ENCODE measurements at places on chromosomes 3 and 15.

DNA sequence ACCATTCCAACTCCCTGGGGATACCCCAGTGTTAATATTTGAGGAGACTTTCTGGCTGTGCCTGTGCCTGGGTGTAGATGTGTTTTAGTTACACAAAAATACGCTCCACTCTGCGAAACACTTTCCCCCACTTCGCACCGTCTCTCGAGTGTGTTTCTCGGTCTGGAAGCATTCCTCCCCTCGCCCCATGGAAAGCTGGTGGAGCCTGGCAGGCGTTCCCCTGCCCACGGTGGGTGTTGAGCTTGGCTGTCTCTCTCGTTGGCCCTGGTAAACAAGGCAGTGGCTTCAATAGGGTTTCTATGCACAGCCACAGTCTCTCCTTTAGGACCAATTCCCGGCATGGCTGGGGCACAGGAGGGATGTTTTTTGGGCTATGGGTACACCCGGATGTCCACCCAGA, 19.3 kb downstream of the IQSEC1 start:
- DNase-seq, result no peak

GRCh38 chr3:88151358-88151757, 1.6 kb downstream of the C3orf38 start:
- no peak for DNase-seq

DNA sequence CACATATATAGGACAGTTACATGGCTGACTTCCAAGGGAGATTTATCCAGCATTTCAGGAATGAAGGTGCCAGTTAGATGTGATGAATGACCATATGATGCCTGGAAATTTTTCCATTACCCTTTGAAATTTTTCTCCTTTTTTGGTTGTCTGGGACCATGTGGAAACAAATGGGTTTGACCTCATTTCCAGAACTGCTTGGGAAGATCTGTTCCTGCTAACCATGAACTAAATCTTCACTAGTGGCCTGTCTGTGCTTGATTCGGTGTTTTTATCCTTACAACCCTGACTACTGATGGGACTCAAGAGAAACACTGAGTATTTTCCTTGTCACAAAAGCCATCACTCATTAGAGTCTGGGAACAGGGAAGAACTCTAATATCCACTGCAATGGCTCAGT, 409.4 kb downstream of the PDCD6IP start:
- DNase-seq, result no peak

GRCh38 chr15:42707873-42708544, 28.9 kb downstream of the CDAN1 start:
- no peak for DNase-seq

DNA sequence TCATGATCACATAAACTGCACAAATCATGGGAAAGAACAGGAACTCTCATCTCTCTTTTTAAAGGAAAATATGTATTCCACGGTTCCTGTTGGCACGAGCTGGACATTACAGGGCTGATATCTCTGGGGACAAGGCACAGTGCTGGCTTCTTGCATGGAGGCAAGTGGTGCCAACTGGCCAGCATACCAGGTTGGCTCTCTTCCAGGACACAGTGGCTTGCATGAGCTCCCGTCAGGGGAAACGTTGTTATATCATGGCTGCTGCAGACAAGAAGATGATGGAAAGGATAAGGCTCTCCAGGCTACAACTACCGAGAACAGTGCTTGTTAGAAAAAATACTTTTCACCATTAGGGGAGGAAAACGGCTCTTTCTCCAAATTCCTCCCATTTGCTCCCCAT, 283.9 kb downstream of the RORA start:
- no peak for DNase-seq

DNA sequence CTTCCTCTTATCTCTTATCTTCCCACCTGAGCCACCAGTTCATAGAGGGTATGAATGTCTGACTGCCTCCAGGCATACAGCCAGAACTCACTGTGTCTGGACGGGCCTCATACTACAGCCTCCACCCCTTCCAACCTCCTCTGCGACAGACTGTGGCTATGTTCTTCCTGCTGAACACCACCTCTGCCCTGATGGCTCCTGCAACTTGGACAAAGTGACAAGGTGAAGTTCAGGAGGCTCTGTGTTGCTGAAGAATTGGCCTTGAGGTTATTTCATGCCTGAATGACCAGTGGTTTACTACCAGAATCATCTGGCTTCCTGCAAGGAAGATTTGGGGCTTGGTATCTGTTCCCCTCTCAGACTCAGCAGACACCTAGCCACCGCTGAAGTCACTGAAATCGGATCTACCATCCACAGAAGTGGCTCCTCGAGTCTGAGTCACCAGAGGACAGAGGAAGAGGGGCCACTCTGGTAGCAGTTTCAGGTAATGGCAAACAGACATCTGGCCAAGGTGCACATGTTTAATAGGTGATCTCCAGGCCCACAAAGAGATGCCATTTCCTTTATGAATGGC, 14.2 kb upstream of the ULK3 start:
- no peak for DNase-seq

DNA sequence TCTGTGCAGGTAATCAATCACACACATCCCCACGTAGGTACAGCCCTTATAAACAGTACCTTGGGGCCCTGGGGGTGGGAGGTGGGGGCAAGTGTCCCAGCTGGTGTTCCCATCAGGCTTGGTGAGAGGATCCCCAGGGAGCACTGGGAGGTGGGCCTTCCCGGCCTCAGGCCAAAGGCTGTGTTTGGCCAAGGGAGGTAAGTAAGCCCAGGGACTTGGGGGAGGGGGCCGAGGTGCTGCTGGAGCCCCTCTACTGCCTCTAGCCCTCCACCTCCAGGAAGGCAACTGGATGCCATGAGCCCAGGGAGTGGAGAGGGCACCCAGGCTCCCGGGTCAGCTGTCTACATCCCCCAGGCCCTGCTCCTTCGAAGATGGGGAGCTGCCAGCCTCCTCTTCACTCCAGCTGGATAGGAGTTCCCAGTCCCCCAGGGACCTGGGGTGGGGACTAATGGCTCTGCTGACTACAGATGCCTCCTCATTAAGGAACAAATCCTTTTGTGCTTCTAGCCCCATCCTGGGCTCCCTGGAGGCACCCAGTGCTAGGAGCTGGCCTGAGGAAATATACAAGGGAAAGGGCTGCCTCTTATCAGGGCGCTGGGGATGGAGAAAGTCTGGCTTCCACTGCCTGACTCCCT, 33.1 kb downstream of the RNU5B-1 start:
- no peak for DNase-seq

DNA sequence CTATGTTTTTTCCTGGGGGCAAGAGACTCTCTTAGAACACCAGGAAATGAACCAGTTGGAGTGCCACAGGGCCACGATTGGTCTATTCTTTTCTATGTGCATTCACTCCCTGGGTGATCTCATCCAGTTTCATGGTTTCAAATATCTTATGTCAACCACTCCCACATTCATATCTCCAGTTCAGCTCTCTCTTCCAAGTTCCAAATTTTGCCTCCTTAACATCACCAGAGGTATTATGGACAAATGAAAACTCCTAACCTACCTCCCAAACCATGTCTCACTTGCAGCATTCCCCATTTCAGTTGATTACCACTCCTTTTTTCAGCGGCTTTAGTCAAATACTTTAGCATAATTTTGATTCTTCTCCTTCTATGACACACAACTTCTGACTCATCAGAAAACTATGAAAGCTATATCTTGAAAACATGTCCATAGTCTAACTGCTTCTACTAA, 203.1 kb upstream of the SEMA6D start:
- DNase-seq, result no peak

DNA sequence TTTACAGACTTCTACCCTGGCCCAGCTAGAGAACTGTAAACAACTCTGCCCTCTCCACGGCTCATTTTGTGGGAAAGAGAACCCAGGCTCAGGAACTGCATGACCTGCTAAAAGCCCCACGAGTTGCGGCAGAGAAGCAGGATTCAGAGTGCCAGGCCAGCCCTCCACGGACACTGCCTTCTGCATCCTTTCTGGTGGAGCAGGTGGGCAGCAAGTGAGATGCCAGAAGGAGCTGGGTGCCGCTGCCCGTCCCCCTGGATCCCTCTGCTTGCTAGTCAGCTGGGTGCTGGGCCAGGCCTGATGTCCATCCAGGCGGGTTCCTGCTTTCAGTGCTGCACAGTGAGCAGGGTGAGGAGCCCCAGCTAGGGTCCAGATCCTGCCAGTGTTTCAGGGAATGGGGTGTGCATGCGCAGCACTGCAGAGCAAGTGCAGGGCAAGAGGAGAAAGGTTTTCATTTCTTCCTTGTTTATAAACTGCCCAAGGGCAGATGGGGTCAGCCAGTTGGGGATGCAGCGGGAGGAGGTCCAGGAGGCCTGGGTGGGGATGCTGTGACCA, 5.2 kb upstream of the RAB43 start:
- DNase-seq, result no peak

DNA sequence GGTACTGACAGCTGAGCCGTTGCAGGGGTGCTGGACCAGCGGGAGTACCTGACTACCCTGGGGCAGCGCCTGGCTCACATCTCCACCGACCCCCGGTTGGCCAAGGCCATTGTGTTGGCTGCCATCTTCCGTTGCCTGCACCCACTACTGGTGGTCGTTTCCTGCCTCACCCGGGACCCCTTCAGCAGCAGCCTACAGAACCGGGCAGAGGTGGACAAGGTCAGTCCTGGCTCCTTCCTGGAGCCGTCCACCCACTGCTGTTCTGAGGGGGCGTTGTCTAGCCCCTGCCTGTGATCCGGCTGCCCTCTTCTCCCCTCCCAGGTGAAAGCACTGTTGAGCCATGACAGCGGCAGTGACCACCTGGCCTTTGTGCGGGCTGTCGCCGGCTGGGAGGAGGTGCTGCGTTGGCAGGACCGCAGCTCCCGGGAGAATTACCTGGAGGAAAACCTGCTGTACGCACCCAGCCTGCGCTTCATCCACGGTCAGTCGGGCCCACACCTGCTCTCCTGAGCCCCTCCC, 45.7 kb downstream of the DHX30 start:
- DNase-seq, result no peak

GRCh38 chr15:68494573-68495110, 62.7 kb upstream of the ITGA11 start:
- no peak for DNase-seq

DNA sequence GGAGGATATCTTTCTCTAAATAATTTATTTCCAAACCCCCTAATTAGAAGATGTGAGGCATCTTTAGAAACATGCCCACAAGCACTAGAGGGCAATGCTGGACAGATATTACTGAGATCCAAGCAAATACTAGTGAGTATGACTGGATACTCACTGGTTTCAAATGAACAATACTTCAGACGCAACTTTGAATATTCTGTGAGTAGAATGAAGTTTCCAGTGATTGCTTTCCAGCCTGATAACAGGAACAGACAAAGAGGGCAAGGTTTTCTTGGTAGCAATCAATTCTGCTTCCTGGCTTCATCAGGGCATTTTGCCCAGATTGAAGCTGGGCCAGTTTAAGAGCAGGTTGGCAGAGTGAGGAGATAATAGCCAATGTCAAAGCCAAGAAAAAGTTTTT, 442.6 kb upstream of the PDZRN3 start:
- DNase-seq, result no peak

GRCh38 chr3:72160351-72160750, 375.4 kb upstream of the PROK2 start:
- DNase-seq, result no peak
